ENCODE measurements at places on chromosomes 12 and 14. TPM values are rescaled to one million over a fixed set of nuclear protein-coding genes. Genes with fewer than 3 reads are reported as not detected.

Gene DEPDC4
- polyA plus RNA-seq = 0.86 TPM

Gene CBLN3
- 2.9 TPM for polyA plus RNA-seq

Gene CLEC4C
- 1.3 TPM for polyA plus RNA-seq

Gene DGKA
- polyA plus RNA-seq = 114 TPM

Gene DAO
- not detected for polyA plus RNA-seq

Gene ACOT6
- not detected for polyA plus RNA-seq

Gene AICDA
- polyA plus RNA-seq = 2.1 TPM

Gene TSPAN8
- polyA plus RNA-seq = not detected

Gene CHPT1
- polyA plus RNA-seq = 50.9 TPM

Data from IgD-negative memory B cell (primary cell).